ENCODE measurements at places on chromosomes 11 and 22.

DNA sequence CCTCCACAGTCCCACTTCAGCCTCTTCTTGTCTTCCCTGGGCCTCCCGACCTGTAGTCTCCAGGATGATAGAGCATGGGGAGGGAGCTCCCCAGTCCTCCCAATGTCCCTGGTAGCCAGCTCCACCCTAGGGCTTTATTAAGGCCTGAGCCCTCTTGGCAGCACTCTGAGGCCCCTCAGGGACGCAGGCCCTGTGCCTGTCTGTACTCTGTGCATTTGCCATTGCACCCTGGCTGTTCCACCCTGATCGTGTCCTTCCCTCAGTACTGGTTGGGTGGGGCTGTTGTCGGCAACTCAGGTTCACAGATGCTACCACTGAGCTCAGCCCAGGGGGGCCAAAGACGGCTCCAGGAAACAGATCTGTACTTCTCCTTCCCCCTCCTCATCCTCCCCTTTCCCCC is 7.2 kb downstream of the SSTR3 start:
- no peak for DNase-seq

- peak; percentile 22 for DNase-seq
Measured at GRCh38 chr11:26297189-26297975, 34.5 kb upstream of the ANO3 start.

- DNase-seq = no peak
Measured at GRCh38 chr22:49571326-49571725, 256.3 kb downstream of the BRD1 start.

- no peak for DNase-seq
Measured at GRCh38 chr11:3044004-3044403, 13.2 kb downstream of the CARS1 start.

GRCh38 chr22:43975041-43975440 is 19.8 kb downstream of the SAMM50 start:
- no peak for DNase-seq

DNA sequence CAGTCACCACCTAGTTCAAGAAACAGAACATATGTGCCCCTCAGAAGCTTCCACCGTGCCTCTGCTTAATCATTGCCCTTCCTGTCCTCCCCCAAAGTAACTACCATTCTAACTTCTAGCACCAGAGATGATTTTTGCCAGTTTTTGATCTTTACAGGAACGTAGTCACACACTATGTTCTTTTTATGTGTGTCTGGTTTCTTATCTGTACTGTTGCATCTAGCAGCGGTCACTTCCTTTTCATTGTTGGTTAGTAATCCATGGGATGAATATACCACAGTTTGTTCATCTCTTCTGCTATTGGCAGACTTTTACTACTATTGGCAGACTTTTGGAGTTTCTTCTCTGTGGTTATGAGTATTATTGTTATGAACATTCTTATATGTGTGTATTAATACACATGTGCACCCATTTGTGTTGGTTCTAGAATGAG is 34.6 kb downstream of the SPECC1L start:
- no peak for DNase-seq
